ENCODE measurements at places on chromosomes 5 and 9.

DNA sequence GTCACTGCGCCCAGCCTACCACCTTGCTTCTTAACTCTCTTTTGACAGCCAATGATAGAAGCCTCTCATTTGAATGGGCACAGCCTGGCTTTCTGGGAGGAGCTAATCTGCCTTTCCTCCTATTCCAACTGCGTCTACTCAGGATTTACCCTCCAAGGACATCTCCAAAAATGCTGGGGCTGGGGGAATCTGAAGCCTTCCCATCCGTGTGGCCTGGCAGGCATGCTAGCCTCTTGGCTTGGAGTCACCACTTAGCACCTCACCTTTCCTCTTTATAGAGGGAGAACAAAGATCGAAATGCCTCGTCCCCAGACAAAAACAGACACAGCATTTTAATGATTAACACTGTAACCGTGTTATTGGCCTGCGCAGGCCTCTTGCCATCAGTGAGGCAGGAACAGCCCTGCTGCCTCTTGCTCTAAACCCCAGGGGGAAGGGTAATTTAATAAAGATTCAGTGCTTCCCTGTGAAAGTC is 108.2 kb upstream of the KLF4 start:
- no peak for DNase-seq

GRCh38 chr5:14066326-14066725 is 76.8 kb upstream of the TRIO start:
- DNase-seq, result no peak

- no peak for DNase-seq
Measured at GRCh38 chr5:71637133-71637532, 50.0 kb downstream of the MCCC2 start.

GRCh38 chr5:55904152-55904551 is 53.0 kb downstream of the IL31RA start:
- DNase-seq, result no peak

DNA sequence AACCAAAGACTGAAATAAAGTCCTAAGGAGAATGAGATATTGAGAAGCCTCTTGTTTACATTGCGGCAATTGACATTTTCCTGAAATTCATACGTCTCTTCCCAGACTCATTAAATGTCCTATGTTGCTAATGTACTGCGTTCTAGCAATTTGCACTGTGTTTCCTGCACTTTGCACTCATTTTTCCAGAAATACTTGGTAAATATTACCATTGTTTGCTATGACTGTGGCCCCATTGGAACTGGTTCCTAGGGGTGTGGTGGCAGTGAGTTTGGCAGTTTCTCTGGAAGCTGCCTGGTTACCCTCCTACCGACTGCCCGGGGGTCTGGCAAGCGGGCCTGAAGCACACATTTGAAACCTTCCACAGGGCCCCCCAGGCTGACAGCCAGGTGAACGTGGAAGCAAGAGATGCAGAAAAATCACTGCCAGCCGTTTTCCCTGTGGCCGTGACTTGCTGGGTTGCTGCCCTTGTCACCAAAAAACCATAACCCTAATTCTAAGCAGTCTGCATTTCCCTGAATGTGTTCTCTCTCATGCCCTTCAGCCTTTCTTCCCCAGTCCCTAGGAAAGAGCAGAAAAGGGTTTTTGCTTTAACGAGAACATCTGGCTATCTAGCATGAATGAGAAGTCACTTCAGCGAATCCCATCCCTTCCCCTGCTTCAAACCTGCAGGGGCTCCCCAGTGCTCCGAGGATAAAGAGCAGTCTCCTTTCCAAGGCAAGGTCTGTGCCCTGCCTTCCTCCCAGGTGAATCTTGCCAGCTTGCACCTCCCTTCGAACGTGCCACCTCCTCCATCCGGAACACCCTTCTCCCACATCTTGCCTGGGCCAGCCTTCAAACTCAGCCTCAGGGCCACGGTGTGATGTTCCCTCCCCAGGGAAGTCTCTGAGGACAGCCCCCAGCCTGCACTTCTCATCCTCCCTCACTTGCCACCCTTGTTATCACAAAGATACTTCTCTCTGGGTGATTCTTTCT is 84.2 kb downstream of the AK8 start:
- DNase-seq, result no peak

- DNase-seq, result no peak
Measured at GRCh38 chr9:130112538-130113151, 58.9 kb downstream of the GPR107 start.

- no peak for DNase-seq
Measured at GRCh38 chr9:136674786-136675349, 12.2 kb downstream of the EGFL7 start.

DNA sequence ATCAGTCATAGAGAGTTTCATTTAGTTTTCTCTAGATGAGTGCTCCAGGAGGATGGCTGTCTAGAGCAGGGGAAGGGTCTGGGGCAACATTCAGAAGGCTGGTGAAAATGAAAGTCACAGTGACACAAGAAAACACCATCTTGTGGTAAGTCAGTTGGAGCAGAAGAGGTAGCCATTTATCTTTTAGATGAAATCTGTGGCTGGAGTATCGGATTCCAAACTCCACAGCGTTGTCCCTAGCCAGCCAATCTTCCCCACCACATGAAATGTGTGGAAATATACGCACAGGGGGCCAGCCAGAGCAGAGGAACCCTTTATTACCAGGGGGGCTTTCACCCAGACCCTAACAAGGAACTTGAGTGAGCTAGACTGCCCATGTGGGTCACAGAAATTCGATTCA is 15.9 kb upstream of the TNFAIP8 start:
- no peak for DNase-seq

DNA sequence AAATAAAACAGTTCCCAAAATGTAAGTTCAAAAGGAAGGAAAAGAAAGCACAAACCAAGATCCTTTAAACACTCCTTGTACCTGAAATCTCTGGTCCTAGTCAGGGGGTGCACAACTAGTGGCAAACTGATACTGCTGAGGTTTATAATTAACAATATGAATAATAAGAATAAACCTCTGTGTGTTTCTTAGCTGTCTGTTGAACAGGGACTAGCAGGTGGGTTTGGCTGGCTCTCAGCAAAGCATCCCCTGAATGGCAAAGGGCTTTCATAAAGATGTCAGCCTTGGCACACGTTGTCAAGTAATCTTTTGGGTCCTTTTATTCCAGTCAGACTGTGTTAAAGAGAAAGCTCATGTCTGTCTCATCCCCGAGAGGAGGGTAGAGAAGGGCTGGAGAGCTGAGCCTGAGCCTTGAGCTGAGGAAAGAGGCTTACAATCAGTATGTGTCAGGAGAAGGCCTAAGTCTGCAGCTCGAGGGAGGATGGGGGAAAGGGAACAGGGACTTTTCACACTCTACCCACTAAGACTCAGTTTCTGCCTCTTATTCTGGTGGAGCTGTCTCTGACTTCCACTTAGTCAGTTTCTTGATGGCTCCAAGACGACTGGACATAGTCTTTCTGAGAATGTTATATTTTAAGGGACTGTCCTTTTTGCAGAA is 123.0 kb downstream of the GALNT10 start:
- no peak for DNase-seq

GRCh38 chr9:68560071-68560844 is 19.6 kb upstream of the TMEM252 start:
- DNase-seq, result no peak

- no peak for DNase-seq
Measured at GRCh38 chr5:172729588-172729987, 41.4 kb downstream of the DUSP1 start.

- DNase-seq, result no peak
Measured at GRCh38 chr5:156331845-156332244, 4.9 kb downstream of the SGCD start.

DNA sequence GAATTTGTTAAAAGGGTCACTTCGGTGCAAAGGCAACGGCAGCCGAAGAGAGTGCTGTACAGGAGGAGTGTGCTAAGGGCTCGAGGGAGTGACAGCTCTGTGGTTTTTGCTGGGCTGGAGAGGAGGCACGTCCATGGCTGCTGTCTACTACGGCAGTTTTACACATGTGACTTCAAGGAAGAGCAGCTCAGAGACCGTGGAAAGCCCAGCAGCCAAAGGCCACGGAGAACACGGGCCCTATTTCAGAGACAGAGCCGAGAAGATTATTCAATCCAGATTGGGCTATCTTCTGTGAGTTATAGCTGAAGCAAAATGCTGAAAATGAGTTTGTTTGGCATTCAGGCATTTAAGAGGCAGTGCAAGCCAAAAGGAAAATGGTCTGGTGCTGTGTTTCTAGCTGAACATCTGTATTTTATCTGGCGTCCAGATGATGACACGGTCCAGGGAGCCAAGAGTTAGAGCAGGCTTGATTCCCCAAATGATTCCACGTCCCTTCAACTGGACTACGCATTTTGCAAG is 96.4 kb downstream of the RFK start:
- no peak for DNase-seq

- DNase-seq, result no peak
Measured at GRCh38 chr5:6573651-6574101, 59.2 kb downstream of the NSUN2 start.

DNA sequence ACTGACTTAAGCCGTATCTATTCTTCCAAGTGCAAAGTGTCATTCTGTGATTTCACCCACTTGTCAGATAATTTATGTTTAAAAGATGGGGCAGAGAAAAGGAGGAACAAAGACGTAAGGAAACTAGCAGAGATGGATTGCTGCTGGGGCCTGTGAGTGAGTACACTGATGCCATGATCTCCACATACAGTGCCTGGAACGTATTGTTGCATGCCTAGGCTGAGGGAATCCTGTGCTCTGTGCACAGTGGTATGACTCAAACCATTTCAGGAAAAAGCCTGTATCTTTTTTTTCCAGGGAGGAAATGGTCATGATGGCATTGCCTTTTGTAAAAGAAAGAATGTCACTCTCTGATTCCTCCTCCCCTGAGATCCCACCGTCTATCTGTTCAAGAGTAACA is 359.5 kb upstream of the ADAMTS16 start:
- DNase-seq, result no peak

- DNase-seq, result no peak
Measured at GRCh38 chr5:36728697-36729543, 122.5 kb downstream of the SLC1A3 start.

GRCh38 chr5:158485047-158485446 is 614.7 kb downstream of the EBF1 start:
- no peak for DNase-seq

GRCh38 chr5:41925555-41925951 is 472 bp downstream of the FBXO4 start:
- DNase-seq, result no peak

DNA sequence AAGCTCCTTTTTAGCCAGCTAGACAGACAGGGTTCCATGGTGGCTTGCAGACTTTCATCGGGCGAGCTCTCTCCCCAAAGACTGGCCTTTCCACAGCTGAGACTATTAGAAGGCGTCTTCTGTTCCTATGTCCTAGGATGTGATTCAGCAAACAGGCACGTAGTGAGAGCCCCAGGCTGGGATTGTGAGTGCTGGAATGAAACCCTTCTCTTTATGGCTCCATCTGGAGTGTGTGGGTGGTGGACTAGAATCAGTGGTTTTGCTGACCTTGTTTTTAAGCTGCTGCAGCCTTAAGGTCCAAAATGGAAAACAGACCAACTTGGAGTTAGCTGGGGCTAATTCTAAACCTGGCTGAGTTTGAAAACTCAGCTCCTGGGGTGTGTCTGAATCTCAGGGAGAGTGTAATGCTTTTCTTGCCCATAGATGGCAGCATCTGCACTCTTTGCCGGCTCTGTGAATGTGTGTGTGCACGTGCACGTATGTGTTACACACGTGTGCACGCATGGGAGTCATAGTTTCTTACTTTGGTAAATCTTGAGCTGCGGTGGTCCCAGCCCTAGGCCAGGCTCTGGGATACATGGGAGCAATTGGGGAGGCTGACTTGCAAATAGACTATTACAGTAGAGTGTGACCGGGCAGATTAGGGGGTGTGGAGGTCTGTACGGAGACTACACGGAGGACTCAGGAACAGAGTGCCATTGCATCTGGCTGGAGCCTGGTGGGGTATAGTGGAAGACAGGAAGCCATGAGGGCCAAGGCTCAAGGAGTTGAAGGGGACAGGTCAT is 10.7 kb downstream of the GSN start:
- DNase-seq, result peak; percentile 19
